ENCODE measurements at places on chromosomes 5 and 9.

DNA sequence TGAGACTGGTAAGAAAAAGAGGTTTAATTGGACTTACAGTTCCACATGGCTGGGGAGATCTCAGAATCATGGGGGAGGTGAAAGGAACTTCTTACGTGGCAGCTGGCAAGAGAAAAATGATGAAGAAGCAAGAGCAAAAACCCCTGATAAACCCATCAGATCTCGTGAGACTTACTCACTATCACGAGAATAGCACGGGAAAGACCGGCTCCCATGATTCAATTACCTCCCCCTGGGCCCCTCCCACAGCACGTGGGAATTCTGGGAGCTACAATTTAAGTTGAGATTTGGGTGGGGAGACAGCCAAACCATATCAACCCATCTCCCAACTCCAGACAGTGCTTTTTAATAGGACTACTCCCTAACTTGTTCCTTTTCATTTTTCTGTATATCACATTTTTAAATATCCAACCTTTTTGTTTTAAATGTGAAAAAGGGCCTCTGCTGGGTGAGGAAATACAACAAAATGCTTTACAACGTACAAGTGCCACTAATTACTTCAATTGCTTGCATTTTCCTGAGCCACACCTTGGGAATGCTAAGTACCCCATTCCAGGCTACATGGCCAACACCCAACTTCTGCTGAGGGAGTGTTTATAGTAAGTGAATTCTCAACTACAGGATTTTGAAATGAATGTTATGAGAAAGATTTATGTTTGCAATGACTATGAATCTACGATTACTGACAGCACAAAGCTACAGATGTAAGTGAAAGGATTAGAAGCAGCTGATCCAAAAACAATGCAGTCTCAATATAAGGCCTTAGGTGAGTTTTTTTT lies 294.1 kb upstream of the CD180 start:
- DNase-seq, result no peak

GRCh38 chr5:36530215-36530614 lies 76.2 kb upstream of the SLC1A3 start:
- DNase-seq, result peak; percentile 51

DNA sequence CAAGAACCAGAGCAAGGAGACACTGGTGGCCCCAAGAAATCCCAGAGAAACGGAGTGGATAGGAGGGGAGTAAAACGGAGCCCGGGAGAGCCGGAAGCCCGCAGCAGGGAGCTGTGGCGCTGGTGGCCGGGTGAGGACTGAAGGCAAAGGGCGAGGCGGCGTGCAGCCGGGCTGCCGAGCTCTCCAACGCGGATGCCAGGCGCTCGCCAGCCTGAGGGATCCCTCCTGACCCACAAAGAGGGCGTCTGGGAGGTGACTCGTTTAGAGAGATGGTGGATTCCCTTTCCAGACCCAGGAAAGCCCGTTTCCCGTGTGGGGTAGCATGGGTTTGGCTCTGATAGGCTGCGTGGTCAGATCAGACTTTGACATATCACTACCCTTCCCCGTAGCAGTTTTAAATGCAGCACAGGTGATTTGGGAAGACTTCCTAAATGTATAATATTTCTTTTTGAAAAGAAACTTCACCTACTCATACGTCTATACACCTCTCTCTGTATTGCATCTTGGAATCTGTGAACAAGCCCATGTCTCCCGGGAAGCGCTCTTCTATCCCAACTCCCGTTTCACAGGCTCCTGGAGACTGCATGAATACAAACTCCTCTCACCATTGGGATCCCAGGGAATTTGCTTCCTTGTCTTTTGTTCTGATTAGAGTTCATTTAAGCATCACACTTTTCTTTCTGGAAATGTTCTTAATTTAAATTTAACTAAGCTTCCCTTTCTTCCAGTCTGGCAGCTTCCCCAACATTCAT lies 158.1 kb downstream of the C9orf152 start:
- peak; percentile 35 for DNase-seq

DNA sequence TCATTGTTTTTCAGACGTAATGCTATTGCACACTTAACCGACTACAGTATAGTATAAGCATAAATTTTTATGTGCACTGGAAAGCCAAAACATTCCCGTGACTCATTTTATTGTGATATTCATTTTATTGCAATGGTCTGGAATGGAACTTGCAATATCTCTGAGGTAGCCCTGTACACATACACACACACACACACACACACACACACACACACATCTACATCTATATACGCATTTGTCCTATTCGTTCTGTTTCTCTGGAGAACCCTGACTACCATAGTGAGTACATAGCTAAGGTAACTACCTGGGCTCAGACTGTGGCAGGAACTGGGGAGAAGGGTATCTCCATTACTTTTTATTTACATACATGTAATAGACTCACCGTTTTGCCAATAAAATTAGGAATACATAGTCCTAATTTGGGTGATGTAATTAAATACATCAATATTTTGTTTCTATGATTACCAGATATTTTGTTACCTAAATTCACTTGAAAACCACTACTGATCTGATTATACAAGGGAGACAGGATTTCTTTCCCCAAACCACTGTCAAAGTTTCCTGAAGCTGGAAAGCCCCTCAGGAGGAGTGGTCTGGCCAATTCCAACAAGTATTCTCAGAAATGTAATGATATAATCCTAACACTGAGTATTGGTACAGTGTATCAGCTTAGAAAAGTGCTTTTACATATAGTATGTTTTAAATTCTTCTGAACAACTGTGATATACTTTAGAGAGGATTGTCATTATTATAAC lies 74.0 kb upstream of the PLPP1 start:
- no peak for DNase-seq

- DNase-seq, result no peak
Observed at GRCh38 chr5:91224456-91224855, 158.7 kb downstream of the ARRDC3 start.

- DNase-seq, result no peak
Observed at GRCh38 chr5:156984064-156984463, 21.0 kb upstream of the TIMD4 start.

DNA sequence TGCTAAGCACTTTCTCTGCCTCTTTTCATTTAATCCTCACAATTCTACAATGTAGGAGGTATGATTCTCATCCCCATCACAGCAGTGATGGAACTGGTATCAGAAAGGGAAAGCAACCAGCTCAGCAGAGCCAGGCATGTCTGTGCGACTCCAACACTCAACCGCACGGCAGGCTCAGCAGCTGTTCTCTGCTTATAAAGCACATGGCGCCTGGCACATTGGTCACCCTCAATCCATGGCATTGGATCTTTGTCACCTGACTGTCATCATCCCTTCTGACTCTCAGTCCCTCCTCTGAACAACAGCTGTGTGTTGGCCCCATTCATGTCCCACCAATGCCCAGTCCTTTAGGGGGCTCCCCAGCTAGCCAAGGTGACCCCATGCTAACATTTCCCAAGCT lies 45.1 kb upstream of the HAND1 start:
- no peak for DNase-seq

DNA sequence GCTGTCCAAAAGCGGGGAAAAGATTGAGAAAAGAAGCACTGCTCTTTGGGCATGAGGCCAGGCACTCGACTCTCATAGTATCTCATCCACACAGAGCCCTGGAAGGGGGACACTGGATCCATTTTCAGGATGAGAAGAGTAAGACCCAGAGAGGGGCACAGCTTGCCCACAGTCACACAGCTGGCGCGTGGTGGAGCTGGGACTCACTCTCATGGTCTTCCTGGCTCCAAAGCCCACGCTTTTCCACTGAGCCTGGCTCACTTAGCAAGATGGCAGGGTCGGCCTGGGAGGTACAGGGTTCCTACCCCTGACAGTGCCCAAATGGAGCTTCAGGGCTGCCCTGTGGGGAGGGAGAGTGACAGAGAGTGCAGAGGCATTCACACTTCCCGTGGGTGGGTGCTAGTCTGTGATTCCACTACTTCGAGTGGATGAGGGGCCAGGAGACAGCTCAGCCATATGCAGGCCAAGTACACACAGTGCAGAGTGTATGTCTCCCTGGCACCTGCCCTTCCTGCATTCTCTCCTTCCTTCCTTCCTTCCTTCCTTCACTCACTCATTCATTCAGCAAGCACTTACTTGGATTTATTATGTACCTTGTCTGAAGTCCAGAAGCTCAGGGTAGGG lies 18.3 kb upstream of the IGFBPL1 start:
- DNase-seq, result no peak

DNA sequence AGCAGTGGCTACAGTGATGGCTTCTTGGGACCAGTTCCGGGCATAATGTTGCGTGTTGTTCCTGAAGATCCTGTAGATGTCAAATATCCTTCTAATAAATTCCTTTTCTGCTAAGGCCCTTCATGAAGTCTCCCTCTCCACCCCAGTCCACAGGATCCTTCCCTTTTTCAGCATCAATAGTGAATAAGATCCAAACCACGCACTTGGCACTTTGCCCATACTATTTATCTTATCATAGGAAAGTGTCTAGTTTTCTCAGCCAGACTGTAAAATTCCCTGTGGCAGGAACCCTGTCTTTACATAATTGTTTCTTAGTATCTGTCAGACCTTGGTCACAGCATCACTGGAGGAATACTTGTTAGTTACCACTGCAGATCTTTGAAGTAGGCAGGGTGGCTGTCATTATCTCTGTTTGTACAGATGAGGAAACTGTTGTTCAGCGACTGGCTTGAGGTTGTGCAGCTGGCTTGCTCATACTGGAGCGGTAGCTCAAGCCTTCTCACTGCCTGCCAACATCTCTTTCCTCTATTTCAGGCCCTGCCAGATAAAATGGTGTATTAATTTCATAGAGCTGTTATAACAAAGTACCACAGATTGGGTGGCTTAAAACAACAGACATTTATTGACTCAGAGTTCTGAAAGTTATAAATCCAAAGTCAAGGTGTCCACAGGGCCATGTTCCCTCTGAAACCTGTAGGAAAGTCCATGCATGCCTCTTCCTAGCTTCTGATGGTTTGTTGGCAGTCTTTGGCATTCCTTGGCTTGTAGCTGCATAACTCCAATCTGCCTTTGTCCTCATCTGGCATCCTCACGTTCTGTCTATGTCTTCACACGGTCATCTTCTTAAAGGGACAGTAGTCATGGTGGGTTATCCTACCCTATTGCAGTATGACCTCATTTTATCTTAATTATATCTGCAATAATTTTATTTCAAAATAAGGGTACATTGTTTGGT lies 33.5 kb upstream of the APC start:
- DNase-seq, result peak; percentile 43

DNA sequence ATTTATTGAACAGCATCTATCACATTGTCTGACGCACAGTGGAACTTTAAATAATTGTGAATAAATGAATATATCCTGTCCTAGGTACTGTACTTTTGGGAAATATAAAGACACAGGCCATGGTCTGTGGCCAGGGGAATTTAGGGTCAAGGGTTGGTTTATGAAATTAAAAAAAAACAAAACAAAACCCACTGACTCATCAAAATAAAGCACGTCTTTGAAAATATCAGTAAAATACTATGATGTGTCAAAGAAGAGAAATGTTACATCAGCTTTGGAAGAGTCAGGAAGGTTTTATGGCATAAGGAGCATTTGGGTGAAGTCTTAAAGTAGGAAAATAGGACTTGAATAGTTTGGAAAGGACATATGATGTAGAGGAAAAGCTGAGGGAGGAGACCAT lies 70.5 kb downstream of the ZNF462 start:
- no peak for DNase-seq

GRCh38 chr5:77163453-77163852 lies 47.0 kb upstream of the PDE8B start:
- no peak for DNase-seq

GRCh38 chr5:159917994-159918393 lies 1.7 kb downstream of the ADRA1B start:
- DNase-seq, result peak; percentile 26

DNA sequence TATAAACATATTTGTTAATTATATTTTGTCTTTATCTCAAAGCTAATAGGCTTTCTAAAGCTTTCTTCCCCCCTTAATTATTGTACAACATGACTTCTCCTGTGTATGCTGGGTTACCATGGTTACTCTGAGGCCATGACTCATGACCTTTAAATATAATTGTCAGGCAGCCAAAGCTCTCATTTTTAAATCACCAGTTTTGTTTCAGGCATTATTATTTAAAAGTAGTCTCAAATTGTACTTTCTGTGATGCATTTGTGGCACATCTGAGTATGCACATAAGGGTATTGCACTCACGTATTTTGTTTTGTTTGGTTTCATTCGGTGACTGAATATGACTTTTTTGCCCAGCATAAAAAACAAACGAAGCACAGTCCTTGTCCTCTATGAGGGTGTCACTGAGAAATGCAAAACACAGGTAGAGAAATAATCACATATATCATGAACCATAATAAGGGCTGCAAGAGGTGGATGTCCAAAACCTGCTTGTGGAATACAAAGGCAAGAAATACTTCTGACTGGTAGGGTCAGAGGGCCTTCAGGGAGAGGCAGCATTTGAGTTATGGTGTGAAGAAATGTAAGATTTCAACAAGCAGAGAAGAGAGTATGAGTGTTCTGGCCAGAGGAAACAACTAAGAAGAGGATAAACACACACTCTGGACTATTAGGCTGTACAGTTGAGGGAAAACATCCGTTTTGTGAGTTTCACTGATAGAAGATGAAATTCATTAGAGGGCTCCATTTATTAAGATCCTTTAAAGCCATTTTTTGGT lies 2.1 kb downstream of the CCDC192 start:
- DNase-seq, result peak; percentile 80

DNA sequence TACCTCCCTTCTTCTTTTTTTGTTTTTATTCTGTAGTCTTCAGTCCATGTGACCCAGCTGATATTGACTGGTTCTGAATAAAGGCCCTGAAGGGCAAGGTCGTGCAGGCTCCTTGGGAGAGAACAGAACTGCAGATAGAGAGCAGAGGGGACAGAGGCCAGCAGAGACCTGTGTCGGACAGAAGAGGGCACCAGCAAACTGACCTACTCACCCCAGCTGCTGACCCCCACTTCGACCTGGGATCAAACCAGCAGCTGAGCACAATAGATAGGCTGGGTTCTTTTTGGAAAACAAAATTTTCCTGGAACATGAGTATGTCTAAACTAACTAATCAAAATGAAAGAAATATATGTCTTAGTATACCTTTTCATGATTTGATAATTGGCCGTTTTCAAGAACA lies 695.1 kb downstream of the NR2F1-AS1 start:
- DNase-seq, result no peak

DNA sequence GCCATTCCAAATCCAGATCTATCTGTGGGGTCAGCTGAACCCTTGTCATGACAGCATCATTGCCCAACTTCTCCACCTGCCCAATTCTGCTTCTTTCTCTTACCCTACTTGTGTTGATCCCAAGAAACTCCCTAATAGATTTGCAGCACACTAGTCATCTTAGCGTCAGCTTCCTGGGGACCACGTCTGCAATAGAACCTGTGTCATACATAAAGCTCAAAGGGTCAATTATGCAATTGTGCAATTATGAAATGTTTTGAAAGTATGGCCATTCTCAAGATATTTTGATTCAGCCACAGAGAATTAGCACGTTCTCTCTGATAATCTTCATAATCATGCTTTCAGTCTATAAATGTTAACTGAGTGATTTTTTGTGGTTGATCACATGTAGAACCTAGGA lies 87.4 kb upstream of the PAPPA start:
- DNase-seq, result no peak

- DNase-seq, result no peak
Observed at GRCh38 chr5:50749181-50749580, 82.7 kb downstream of the PARP8 start.

DNA sequence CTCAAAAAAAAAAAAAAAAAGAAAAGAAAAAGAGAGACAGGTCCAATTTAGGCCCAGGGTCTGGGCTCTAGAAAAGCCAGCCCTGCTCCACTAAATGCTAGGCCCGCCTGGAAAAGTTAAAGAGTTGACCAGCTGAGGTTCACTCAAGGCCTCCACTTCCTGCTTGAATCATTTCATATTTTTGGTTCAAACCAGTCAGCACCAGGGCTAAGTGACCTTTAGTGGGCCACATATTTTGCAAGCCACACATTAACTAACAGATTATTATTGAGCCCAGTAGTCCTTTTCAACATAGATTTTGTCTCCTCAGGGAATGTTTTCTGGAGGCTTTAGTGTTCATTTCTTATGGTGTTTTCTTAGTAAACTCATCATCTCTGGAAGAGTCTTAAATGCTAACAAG lies 156.6 kb downstream of the TLR4 start:
- no peak for DNase-seq
